Stimulated activated CD8-positive, alpha-beta memory T cell treated with anti-CD3 and anti-CD28 coated beads, Interleukin-7, amount 100 ng/mL, for 1 hour (primary cell): ENCODE measurements at places on chromosomes 5 and 9.

DNA sequence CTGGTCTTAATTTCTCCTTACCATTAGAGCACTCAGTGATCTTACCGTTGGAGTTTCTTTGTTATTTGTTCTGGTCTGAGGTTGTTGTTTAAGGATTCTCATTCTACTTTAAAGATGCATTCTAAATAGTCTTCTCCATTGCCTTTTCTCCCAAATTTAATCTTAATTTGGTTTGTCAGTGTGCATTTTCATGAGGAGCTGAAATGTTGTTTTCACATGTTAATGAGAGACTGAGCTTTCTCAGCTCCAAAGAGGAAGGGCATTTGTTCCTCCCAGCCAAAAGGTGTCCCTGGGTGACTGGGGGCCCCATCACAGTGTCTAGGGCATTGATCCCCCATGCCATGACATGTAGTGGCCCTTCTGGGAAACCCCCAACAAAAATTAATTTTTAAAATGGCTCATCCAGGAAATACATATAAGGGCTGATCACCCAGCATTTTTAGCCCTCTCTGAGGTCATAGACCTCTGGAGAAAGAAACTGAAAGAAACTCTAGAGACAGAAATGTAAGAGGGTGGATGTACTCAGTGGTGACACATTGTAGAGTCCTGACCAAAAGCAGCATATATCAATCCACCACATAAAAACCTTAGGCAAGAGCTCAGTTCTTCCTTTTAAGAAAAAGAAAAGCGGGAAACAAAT lies 240.4 kb upstream of the RAI14 start:
- no peak for DNase-seq

- no peak for DNase-seq
These were observed 105.2 kb downstream of the DPYSL3 start for GRCh38 chr5:147404706-147405105.

DNA sequence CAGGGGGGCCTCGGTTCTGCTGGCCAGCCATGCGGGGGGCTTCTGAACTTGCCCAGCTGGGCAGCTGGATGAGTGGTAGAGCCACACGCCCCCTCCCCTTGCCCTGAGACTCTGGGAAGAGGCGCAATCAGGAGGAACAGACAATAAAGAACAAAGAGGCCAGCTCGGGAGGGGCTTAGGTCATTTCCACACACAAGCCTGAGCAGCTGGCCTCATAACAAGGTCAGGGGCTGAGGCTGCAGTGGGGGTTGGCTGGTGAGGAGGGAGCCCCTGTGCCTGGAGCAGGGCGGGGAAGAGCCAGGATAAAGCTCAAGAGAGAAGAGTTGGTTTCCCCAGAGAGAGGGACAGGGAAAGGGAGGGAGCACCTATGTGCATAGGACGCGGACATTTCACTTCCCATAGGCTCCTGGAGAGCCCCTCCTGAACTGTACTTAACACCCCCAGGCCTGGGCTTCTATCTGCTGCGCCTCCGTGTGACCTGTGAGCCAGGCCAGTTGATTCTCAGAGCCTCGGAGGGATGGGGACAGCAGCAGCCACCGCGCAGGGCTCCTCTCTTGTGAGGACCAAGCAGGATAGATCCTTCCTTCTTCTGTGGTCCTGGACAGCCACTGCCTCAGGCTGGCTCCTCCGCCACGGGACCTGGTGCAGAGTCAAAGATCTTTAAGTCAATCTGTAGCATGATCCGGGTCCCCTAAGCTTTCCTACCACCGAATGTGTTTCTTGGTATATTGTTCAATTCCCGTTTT lies 75.3 kb upstream of the GGTA1 start:
- DNase-seq = no peak

GRCh38 chr5:150303660-150304386 lies 1.1 kb upstream of the ARSI start:
- no peak for DNase-seq

- DNase-seq = no peak
These were observed 29.8 kb upstream of the GNE start for GRCh38 chr9:36288070-36288469.

DNA sequence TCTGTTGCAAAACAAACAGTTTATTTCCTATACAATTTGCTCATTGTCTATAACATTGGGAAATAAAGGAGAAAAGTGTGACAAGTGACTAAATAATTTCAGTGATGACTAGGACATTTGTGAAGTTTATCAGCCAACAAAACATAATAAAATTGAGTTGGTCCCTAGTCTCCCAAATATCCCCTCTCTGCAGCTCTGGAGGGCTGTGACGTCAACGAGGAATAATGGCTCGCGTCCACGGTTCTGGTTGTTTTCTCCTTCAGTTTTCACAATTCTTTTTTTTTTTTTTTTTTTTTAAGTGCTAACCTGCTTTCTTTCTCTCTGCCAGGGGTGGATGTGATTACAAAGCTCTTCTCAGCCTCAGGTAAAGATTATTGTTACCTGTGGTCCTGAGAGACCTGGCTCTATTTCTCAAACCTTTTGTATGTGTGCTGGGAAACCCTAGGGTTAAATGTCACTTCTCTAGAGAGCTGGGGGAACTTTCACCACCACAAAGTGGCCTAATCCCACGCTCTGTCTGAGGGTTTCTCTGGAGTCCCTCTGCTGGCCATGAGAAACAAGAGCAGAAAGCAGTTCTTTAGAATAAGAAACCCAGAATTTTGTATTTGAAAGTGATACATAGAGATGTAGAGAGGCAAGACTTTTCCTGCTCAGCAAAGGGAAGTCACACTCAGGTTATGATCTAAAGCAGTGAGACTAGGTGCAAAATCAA lies 36.2 kb upstream of the ANKRD55 start:
- no peak for DNase-seq

DNA sequence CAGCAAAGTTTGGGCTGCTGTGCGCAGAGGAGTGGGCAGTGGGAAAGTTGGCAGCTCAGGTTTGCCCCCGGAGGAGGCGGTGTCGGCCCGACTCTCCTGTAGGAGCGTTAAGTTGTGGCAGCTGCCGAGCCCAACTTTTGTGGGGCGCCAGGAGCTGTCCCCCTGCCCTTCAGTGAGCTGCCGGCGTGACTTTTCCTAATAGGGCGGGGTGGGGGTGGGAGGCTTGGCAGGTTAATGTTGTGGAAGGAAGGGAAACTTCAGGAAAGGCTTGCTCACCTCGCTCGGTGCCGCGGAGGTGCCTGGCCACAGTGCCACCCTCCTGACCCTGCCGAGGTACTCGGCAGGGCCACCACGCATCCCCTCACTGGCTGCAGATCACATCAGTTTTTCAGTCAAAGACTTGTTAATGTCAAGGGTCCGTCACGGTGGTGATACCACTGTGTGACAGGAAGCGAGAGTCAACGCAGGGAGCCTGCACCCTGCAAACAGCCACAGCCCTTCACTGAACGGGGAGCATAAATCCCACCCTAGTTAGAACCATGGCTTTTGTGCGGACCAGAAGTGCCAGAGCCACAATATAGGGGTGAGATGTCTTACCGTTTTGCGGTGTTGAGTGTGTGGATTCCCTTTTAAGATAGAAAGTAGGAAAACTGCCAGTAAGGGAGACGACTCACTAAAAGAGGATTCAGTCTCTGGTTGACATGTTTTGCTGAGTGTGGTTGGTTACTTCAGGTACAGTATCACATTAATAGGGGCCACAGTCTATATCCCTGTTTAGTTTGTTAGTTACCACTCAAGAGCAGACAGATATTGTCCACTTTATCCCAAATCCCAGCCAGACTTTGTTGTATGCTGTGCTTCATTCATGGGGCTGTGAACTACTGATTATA lies 796 bp downstream of the LNPEP start:
- peak; percentile 27 for DNase-seq

DNA sequence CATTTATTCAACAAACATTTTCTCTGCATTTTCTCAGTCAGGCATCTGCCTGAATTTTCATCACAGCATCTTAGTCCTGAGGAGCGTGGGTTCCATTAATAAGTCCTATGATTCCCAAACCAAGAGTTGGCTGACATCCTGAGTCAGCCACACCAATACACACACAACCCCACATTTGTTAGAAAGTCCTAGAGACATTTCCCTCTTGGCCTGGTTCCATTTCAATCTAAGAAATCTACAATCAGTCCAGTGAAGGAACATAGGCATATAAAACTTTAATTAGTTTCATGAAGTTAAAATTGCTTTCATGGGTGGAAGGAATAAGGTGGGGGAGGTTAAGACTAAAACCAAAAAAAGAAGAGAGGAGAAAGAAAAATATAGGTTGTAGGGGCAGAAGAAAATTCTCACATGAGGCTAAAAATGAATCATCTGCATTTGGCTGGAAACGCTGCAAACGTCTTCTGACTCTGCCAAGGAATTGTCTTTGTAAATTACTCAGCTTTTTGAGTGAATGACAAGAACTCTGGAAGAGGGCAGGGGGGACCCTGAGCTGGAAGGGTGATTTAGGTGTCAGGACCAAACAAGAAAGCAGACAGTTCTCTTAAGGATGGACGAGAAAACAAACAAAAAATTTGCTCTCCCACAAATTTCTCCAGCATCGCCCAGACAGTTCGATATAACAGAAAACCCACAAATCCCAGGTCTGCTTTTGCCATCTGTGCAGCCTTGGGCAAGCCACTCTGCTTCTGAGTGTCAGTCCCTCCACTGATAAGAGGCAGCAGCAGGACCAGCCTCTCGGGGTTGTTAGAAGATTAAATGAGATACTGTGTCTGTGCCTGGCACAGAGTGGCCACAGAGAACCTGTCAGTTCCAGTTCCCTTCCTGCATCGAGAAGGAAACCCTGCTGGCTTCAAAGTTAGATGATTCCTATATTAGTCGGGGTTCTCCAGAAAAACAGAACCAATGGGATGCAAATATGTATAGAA lies 289.7 kb downstream of the CDK5RAP2 start:
- no peak for DNase-seq

DNA sequence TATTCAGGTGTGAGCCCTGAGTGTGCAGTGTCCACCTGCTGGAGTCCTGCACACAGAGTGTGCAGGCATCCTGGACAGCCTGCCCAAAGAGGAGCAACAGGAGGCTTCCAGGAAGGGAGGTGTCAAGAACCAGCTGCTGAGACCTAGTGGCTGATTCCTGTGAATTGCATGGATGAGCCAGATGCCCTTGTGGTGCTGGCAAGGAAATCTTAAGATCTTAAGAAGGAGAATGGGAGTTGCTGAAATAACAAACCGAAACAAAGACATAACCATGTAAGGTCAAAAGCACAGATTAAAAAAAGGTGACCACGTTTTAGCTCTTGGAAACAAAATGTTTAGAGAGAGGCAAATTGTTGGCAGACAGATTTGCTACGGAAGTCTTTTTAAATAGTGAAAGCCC lies 29.3 kb upstream of the RPS23 start:
- DNase-seq = no peak

DNA sequence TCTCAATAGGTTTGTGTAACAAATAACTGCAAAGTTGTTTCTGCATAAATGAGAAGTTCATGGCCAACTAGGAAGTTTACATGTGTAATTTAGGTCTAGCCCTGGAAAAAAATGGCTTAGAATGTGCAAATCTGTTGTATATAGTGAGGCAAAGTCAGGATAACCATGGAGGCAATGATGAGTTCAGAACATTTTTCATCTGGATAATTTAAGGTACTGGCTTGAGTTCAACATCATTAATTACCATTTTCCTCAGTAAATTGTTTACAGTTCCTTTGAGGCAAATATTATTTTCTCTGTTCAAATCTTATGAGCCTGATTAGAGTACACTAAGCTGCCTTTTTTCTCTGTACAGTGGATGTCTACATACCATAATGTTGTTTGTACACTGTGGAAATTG lies 1259.0 kb upstream of the NUDT12 start:
- DNase-seq = no peak

- no peak for DNase-seq
These were observed 101.7 kb downstream of the APTX start for GRCh38 chr9:32899761-32900160.

DNA sequence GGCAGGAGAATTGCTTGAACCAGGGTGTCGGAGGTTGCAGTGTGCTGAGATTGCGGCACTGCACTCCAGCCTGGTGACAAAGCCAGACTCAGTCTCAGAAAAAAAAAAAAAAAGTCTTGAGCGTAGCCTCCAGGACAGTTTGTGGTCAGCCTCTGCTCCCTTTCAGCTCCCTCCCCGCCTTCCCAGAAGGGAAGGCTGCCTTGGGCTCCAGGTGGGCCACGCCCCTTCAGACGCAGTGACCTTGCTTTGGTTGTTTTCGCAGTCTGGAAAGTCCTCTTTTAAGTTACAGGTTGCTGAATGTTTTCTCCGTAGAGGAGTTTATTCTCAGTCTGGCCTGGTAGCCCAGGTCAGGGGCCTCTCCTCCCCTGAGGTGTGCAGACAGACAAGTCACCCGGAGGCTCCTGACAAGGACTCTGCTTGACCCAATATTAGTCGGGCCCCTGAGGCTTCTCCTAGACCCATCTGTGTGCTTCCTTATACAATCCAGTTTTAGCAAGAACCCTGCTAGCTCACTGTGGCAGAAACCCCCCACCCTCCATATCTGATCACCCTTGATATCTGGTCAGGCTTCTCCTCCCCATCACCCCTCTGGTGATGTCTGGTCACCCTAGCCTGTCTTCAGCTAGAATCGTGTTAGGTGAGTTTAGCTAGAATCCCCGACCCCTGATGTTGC lies 31.6 kb upstream of the N4BP3 start:
- no peak for DNase-seq

DNA sequence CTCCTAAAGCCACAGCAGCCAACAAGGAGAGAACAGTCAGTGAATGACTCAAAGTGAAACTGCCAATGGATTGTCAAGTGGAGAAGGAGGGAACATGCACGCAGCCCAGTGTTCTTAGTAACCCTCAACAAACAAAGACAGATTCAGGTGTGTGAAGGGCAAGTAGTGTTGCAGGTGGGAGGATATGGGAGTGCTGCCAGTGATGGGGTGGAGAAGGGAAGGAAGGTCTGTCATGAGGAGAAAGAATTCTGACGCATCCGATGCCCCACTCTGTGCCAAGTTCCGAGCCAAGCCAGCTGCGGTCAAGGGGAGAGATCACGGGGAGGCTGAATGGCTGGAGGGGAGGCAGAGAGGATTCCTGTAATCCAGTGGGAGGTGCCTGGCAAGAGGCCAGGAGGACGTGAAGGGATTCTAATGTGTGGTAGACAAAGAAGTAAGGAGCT lies 56.5 kb downstream of the CAST start:
- no peak for DNase-seq

- DNase-seq = no peak
These were observed 32.3 kb downstream of the ERP44 start for GRCh38 chr9:100066539-100066938.

GRCh38 chr9:4328723-4329122 lies 28.9 kb upstream of the GLIS3 start:
- DNase-seq = no peak

- DNase-seq = no peak
These were observed 411.6 kb downstream of the BNC2 start for GRCh38 chr9:16458696-16459420.

- DNase-seq = peak; percentile 82
These were observed 54.8 kb downstream of the CAMK4 start for GRCh38 chr5:111278858-111279504.
